Upper lobe of right lung (tissue), 1 donor: ENCODE measurements at places on chromosomes 3 and 15. TPM values are rescaled to one million over a fixed set of nuclear protein-coding genes. Genes with fewer than 3 reads are reported as not detected.

DNA sequence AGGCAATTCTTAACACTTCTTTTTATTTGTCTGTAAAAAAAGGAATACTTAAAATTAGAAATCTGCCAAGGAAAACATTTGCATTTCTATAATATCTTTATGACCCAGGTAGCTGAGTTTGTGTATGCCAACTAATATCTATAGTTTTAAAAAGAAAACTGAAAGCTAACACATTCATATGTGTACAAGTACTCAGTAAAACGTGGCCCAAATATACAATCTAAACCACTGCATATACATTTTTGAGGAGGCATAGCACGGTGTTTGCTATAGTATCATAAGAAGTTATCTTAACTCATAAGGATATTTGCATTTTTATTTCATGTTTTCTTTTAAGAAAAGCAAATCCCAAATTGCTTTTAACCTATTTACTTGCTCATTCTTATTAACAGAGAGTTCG is 172.7 kb downstream of the ZBTB20 start:
- DNase-seq, result no peak

DNA sequence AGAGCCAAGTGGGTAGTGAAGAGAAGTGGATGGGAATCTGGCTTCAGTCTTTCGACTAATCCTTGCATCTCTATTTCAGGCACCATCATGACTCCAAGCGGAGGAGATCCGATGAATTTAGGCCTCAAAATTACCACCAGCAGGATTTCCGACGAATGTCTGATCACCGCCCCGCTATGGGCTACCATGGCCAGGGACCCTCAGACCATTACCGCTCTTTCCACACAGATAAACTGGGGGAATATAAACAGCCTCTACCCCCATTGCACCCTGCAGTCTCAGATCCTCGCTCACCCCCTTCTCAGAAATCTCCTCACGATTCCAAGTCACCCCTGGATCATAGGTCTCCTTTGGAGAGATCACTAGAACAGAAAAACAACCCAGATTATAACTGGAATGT is 64.7 kb downstream of the RGMA start:
- DNase-seq, result no peak

Gene TEX55
- total RNA-seq, result not detected

Gene EIF2B5
- 37.6 TPM for total RNA-seq

- no peak for DNase-seq
Observed at GRCh38 chr3:53571264-53571663, 76.9 kb downstream of the CACNA1D start.

Gene GABRR3
- total RNA-seq, result not detected

DNA sequence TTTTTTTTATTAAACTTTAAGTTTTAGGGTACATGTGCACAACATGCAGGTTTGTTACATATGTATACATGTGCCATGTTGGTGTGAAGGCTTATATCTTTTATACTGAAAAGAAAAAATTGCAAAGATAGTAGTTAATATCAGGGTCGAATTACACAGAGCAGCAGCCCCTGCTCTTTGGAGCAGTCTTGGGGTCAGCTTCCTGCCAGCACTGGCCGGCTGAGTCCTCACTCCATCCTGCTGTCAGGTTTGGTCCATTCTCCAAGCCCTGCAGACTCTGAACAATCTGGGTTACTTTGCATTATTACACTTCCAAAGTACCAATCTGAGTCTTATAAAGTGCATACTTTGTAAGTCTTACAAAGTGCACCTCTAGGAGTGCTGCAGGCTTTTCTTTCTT is 66.0 kb downstream of the COL8A1 start:
- DNase-seq, result no peak

DNA sequence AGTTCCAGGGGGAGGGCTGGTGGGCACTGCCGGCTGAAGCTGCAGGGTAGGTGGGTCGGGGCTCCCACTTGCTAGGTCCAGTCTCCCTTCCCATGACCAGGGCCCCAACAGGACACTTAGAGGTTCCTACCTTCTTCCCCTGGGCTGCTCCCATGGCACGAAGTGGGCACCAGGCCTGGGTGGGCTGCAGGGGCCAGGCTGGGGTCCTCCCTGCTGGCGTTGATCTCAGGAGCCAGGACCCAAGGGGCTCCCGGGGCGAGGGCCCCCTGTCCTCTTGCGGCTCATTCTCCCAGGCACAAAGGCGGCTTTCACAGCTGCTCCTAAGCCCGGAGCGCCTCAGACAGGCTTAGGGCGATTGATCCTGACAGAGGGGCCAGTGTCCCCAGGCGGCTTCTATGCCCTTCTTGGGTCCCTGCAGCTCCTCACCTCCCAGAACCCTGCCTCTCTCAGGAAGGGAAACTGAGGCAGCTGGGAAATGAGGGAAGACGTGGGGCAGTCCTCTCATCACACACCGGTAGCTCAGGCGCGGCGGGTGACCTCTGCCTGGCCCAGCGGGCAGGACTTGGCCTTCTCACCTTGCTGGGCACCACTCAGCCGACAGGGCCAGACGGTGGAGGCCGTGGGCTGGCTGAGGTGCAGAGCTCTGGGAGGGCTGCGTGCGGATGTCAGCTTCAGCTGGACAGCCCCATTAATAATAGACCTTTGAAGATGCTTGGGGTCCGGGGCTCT is 39.6 kb downstream of the FAM3D start:
- no peak for DNase-seq

- peak; percentile 15 for DNase-seq
Observed at GRCh38 chr15:70160267-70160666, 62.5 kb upstream of the TLE3 start.
